Activated CD4-positive, alpha-beta T cell treated with anti-CD3 and anti-CD28 coated beads, Interleukin-2, amount 10 ng/mL, durations not matched to agents 7 days and 5 days (primary cell): ENCODE measurements at places on chromosomes 4 and X.
A peak's percentile ranks its signal among the peaks of the same experiment; 100 is the strongest.

GRCh38 chr4:95505151-95505550, 43.6 kb downstream of the UNC5C start:
- H3K4me3 ChIP-seq: no peak overlapping the region
- no peak for DNase-seq
- no peaks in the 10 kb centered on the region for H3K4me1 ChIP-seq

GRCh38 chrX:121000589-121000988, 15.0 kb upstream of the CT47A1 start:
- H3K27ac ChIP-seq: no peak overlapping the region
- no peaks in the 10 kb centered on the region for H3K27me3 ChIP-seq
- DNase-seq: no peak
- H3K36me3 ChIP-seq: no peaks in the 10 kb centered on the region
- H3K4me3 ChIP-seq: no peak overlapping the region

- no peak overlapping the region for H3K4me3 ChIP-seq
- H3K36me3 ChIP-seq: no peaks in the 10 kb centered on the region
- DNase-seq: no peak
Observed at GRCh38 chr4:126445596-126445995, 1130.8 kb downstream of the FAT4 start.

DNA sequence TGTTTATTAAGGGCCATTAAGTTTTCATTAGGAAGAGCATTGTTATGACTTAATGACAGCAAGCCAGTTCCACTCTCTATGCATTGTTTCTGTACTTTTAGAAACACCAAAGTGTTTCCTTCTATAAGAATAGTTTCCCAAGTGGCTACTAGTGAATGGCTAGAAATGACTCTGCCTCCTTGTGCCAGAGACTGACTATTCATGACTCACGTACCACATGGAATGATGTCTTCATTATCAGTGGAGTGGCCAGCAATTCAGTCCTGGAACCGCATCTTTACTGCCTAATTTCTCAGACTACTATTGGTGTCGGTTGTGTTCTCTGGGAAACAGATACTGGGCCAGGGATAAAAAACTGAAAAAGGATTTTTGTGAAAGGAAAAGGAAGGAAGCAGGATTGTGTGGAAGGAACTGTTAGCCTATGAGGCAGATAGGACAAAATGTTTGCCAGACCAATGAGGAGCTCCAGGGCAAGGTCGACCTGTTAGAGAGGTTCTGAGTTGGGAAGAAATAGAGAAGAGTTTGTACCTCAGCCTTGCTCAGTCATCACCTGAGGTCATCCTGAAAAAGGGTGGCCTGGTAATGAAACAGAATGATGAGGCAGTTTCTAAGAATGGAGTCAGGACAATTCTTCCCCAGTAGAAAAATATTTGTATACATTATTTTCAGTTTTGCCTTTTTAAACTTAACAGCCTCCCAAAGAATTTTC, 218.6 kb downstream of the SPCS3 start:
- no peak overlapping the region for H3K4me3 ChIP-seq
- no peaks in the 10 kb centered on the region for H3K36me3 ChIP-seq
- no peaks in the 10 kb centered on the region for H3K4me1 ChIP-seq
- DNase-seq: no peak
- no peak overlapping the region for H3K27ac ChIP-seq

GRCh38 chrX:144042271-144042670, 158.4 kb downstream of the UBE2NL start:
- H3K4me3 ChIP-seq: no peak overlapping the region
- H3K4me1 ChIP-seq: no peaks in the 10 kb centered on the region
- H3K36me3 ChIP-seq: no peaks in the 10 kb centered on the region
- DNase-seq: no peak
- H3K27me3 ChIP-seq: no peaks in the 10 kb centered on the region

- H3K36me3 ChIP-seq: no peaks in the 10 kb centered on the region
- no peak overlapping the region for H3K4me3 ChIP-seq
- DNase-seq: no peak
- no peak overlapping the region for H3K27ac ChIP-seq
- H3K4me1 ChIP-seq: no peaks in the 10 kb centered on the region
Observed at GRCh38 chrX:45344594-45344993, 143.9 kb upstream of the DIPK2B start.

DNA sequence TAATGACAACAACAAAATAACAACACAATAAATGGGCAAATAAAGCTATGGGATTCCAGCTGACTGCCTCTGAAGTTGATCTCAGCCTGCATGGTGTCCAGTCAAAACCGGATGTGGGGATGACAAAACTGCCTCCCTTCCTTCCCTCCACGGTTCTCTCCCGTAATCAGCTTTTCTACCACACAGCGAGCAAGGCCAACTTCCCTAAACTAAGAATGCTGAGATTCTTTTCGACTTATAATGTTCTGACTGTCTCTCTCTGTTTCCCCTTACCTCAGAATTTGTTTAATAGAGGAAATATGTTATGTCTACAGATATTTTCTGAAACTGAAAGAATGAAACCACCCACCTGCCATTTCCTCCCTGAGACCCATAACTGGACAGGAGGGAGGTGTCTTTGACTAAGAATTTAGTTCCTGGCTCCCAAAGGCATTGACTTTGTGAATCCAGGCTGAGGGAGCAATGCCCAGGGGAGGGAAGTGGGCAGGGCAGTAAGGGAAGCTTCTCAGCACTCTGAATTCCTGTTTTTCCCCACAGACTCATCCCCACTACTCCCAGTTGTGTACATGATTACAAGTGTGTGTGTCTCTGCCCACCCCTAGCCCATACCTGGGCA, 1.0 kb upstream of the TLR1 start:
- peaks cover 36% of the 10 kb centered on the region for H3K4me1 ChIP-seq
- peak; percentile 29 for DNase-seq
- peak overlapping the region; percentile 90 for H3K27ac ChIP-seq
- peak overlapping the region; percentile 81 for H3K4me3 ChIP-seq

DNA sequence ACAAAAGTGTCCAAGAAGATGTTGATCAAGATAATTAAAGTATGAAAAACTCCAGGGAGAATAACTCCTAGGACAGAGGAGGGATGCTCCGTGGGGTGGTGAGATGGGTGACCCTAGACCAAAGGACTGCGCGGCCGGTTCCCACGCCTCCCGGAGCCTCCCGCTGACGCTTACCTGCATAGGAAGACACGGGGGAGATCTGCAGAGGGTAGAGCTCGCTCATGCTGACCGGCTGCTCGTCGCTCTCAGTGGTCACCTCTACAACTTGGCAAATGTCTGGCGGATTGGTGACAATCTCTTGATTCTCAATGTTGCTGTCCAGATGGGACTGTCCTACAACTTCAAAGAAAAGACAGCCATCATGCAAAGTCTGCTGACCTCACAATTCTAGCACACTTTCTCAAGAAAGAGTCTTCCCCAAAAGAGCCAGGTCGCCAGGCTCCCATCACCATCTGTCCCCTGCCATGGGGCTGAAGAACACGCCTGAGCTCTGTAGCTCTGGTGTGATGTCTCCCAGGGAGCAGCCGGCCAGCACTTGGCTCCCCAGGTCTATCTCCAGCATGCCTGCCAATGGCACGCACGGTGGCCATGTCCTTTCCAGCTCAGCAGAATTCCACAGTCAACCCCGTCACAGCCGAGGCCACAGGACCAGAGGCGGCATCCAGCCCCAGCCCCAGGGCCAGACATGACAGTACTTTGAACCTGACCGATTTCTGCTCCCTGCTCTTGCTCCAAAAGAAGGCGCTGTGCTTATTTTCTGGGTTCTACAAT, 75.4 kb downstream of the IRF2 start:
- H3K27me3 ChIP-seq: no peaks in the 10 kb centered on the region
- H3K4me3 ChIP-seq: no peak overlapping the region
- no peak overlapping the region for H3K27ac ChIP-seq
- peaks cover 89% of the 10 kb centered on the region for H3K36me3 ChIP-seq
- DNase-seq: no peak

DNA sequence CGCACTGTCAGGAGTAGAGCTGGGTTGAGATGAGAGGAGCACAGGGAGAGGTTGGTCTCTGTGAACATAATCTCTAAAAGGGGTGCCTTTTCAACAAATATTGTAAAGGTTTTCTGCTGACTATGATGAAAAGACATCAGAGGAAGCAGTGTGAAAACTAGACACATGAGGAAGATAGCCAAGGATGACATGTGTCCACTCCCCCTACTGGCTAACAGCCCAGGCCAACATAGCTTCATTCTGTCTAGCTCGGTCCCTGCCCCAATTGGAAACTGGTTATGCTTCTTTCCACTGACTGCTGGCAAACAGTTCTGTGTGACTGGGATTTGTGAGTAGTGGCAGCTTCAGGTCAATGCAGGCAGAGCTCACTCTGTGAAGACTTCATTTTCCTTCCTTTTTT, 115.4 kb upstream of the ESX1 start:
- DNase-seq: no peak
- H3K36me3 ChIP-seq: no peaks in the 10 kb centered on the region
- no peak overlapping the region for H3K27ac ChIP-seq
- no peaks in the 10 kb centered on the region for H3K4me1 ChIP-seq
- no peak overlapping the region for H3K4me3 ChIP-seq
- H3K27me3 ChIP-seq: no peaks in the 10 kb centered on the region

- no peaks in the 10 kb centered on the region for H3K4me1 ChIP-seq
- no peak for DNase-seq
- H3K27ac ChIP-seq: no peak overlapping the region
- no peak overlapping the region for H3K4me3 ChIP-seq
- no peaks in the 10 kb centered on the region for H3K27me3 ChIP-seq
Observed at GRCh38 chrX:99371976-99372595, 1038.0 kb downstream of the PCDH19 start.

- no peaks in the 10 kb centered on the region for H3K36me3 ChIP-seq
- H3K4me1 ChIP-seq: no peaks in the 10 kb centered on the region
- DNase-seq: no peak
- peaks cover 6% of the 10 kb centered on the region for H3K27me3 ChIP-seq
Observed at GRCh38 chr4:107278791-107279483, 242.8 kb upstream of the DKK2 start.

DNA sequence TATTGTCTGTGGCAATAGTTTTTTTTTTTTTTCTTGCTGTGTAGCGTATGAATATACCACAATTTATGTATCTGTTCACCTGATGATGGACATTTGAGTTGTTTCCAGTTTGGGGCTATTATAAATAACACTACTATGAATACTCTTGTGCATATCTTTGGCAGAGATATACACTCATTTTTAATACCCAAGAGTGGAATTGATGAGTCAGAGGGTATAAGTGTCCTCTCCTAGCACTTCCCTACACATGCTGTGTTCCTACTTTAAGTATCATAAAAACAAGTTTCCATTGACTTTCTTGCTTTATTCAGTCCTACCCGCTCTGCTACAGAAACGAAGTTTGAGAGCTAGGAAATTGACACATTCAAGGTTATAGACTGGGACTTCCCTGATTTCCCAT, 39.8 kb downstream of the XIAP start:
- no peak for DNase-seq
- peaks cover 23% of the 10 kb centered on the region for H3K36me3 ChIP-seq
- no peak overlapping the region for H3K4me3 ChIP-seq

- no peaks in the 10 kb centered on the region for H3K36me3 ChIP-seq
- peaks cover 4% of the 10 kb centered on the region for H3K4me1 ChIP-seq
- no peak for DNase-seq
- no peak overlapping the region for H3K4me3 ChIP-seq
- H3K27ac ChIP-seq: peak overlapping the region; percentile 1
Observed at GRCh38 chr4:8207314-8207713, 8.2 kb downstream of the SH3TC1 start.

- no peaks in the 10 kb centered on the region for H3K4me1 ChIP-seq
- no peak for DNase-seq
- peaks cover 2% of the 10 kb centered on the region for H3K27me3 ChIP-seq
- H3K36me3 ChIP-seq: no peaks in the 10 kb centered on the region
Observed at GRCh38 chrX:20361081-20361889, 94.6 kb upstream of the RPS6KA3 start.

- peaks cover 39% of the 10 kb centered on the region for H3K36me3 ChIP-seq
- H3K27ac ChIP-seq: peak overlapping the region; percentile 69
- no peak overlapping the region for H3K4me3 ChIP-seq
Observed at GRCh38 chr4:39928538-39928937, 49.2 kb downstream of the PDS5A start.

DNA sequence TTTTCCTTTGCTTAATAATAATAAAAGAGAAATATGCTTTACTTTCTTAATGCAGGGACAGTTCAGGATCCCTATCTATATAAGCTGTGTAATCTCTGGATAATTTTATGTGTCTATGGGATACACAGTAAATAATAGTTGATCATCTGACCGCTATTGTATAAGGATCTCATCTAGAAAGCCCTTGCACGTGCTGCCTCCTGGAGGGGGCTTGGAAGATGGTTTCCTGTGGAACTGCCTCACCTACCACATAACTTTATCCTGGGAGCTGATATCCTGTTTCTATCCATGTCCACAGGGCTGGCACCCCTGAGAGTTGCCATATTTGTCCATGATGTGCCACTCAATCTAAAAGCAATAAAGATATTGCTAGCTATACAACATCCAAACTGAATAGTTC, 139.3 kb upstream of the FRMPD4 start:
- peaks cover 8% of the 10 kb centered on the region for H3K27me3 ChIP-seq
- no peaks in the 10 kb centered on the region for H3K4me1 ChIP-seq
- H3K36me3 ChIP-seq: no peaks in the 10 kb centered on the region
- no peak overlapping the region for H3K27ac ChIP-seq

DNA sequence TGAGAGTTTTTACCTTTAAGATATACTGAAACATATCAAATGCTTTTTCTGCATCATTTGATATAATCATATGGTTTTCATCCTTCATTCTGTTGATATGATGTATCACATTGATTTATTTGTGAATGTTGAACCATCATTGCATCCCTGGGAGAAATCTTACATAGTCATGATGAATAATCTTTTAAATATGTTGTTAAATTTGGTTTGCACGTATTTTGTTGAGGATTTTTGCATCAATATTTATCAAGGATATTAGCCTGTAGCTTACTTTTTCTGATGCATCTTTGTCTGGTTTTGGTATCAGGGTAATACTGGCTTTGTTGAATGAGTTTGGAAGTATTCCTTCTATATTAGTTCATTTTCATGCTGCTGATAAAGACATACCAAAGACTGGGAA, 541.4 kb downstream of the TLL1 start:
- H3K27ac ChIP-seq: no peak overlapping the region
- H3K4me1 ChIP-seq: no peaks in the 10 kb centered on the region
- no peaks in the 10 kb centered on the region for H3K36me3 ChIP-seq
- no peaks in the 10 kb centered on the region for H3K27me3 ChIP-seq

DNA sequence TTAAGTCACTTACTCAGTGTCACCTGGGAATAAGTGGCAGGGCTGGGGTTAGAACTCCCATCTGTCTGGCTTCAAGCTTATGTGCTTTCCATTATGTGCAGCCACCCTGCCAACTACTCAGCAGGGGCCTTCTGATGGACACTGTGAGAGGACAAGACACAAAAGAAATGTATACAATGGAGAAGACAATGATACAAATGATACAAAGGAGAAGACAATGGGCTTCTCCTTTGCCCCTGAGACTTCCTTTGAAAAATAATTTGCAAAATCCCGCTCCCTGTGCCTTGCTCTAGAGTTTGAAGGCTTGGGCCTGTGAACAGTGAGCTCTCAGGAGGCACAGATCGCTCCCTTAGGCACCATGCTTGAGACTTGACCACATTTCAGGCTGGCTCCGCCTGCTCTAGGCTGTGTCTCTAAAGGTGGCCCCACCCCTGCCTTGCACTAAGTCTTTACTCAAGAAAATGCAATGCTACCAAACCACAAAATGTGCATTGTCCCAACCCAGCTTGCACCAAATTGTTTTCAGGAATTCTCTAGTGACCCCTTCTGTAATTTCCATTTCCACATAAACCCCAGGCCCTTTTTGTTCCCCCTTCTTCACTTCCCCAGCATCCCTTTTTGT, 27.1 kb upstream of the STX18 start:
- no peak overlapping the region for H3K4me3 ChIP-seq
- H3K4me1 ChIP-seq: no peaks in the 10 kb centered on the region
- no peak for DNase-seq
- no peaks in the 10 kb centered on the region for H3K36me3 ChIP-seq
